ENCODE measurements at places on chromosomes 5 and 9. TPM values are rescaled to one million over a fixed set of nuclear protein-coding genes. Genes with fewer than 3 reads are reported as not detected.
A peak's percentile ranks its signal among the peaks of the same experiment; 100 is the strongest.

DNA sequence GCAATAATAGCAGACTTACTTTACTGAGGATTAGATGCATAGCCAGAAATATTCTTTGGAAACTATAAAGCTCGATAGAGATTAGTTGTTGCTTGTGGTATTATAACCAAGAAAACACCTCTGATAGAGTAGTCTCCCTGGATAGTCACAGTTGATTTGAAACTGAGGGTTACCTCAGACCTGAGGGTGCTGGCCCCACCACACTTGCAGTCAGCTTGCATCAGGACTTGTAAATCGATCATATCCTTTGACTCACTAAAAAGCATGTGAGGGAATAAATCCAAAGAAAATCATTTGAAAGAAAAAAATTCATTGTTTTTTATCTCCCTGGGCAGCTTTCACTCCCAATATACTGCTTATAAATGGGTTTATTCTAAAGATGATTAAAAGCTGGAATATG, 39.4 kb downstream of the GALNT12 start:
- no peak for DNase-seq
- H3K27ac ChIP-seq, result no peak overlapping the region
- no peaks in the 10 kb centered on the region for H3K27me3 ChIP-seq

IRX1 gene
- not detected for total RNA-seq

PCDHA8 gene
- total RNA-seq, result 0.18 TPM

DNA sequence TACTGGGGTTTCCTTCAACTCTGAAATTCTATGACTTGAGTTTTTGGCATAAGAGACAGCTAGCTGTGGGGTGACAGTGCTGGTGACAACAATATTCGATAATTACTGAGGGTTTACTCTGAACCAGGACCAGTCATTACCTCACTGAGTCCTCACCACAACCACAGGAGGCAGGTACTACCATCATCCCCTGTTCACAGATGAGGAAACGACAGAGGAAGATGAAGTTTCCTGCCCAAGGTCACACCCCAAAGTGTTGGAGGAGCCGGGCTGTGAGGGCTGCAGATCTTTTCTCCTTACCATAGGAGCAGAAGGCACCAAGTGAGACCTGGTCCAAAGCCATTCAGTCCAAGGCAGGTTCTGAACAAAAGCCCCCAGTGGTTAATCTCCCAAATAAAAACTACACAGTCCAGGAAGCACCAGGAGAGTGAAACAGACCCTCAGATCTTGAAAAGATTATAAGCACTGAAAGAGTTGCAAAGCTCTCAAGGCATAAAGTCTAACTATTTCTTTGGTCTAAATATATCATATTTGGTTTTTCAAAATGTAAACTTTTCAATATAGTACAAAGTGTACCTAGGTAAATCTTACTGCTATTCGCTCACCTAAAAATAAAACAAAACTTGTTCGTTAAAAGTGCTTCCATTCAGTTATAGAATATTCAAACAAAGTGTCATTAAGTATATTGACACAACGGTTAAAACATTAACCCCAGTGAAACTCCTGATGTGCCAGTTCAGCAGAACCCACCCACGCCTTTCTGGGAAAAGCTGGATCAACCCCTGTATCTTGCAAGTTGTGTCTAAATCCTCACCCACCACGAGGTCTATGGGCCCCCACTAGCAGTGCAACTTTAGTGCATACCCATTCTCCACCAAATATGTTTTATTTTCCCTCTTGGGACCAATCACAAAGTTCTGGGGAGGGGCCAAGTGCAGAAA, 82.6 kb upstream of the EQTN start:
- no peak for DNase-seq
- peaks cover 37% of the 10 kb centered on the region for H3K4me1 ChIP-seq
- no peak overlapping the region for H3K4me3 ChIP-seq
- H3K27ac ChIP-seq, result peak overlapping the region; percentile 52
- H3K27me3 ChIP-seq, result no peaks in the 10 kb centered on the region

DNA sequence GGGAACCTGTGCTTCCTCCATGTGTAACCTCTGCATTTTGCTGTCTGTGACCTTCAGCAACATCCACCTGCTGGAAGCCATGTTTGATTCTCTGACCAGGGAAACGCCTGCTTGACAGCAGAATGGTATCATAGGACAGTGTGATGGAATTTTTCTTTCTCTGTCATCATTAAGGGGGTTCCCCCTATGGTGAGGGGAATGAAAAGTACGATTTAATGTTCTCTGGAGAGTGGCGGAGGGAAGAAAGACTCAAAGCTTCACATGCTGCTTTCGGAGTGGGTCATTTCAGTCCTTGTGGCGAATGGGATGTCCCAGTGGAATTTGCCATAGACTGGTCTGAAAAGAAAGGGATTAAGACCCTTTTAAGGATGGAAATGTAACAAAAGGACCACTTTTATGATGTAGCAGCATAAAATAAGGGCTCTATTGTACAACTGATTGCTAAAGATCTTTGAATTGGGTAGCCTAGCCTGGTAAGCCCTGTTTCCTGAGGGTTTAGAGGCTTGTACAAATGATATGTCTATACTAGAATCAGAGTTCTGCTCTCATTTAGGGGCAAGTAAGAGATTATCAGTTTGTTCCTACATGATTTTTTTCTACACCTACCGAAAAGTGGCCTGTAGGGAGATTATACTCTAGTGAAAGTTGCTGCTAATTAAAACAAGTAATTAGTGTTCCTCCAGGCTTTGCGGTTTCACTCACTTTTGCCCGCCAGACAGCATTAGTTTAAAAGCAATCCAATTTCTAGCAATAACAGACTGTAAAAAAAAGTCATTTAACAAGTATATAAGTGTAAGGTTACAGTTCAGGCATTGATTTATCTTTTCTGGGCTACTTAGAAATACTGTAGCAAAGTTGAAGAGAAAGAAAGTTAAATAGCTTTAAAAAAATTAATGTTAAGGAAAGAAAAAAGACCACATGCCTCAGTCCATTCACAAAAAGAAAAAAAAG, 904.5 kb downstream of the NR2F1-AS1 start:
- no peak overlapping the region for H3K4me3 ChIP-seq
- H3K27ac ChIP-seq, result no peak overlapping the region
- no peaks in the 10 kb centered on the region for H3K27me3 ChIP-seq
- DNase-seq, result no peak
- H3K4me1 ChIP-seq, result no peaks in the 10 kb centered on the region
- H3K36me3 ChIP-seq, result no peaks in the 10 kb centered on the region

AQP3 gene
- total RNA-seq, result 8.2 TPM

LEAP2 gene
- not detected for total RNA-seq
